ENCODE measurements at places on chromosomes 7 and 10.
A peak's percentile ranks its signal among the peaks of the same experiment; 100 is the strongest.

DNA sequence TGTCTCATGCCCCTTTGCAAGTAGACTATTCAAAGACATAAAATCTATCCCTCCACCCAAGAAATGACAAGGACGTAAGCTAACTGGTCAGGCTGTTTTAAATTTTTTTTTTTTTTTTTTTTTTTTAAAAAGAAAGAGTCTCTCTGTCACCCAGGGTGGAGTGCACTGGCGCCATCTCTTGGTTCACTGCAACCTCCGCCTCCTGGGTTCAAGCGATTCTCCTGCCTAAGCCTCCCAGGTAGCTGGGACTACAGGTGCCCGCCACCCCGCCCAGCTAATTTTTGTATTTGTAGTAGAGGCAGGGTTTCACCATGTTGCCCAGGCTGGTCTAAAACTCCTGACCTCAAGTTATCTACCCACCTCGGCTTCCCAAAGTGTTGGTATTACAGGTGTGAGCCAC lies 11.2 kb downstream of the TRA2A start:
- no peak for DNase-seq

DNA sequence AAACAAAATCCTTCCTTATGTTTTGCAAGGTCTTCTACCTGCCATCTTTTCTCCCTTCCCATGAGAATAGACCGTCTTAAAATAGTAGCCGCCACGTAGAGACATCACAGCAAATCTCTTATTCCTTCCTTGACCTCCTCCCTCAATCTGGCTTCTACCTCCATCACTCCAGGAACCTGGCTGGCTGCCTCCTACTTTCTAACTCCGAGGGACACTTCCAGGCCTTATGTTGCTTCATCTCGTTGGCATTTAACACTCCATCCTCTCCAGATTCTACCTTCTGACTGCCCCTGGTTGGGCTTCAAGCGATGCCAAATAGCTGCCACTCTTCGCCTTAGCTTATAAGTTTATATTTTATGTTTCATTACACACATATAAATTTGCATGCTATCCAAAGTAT lies 26.4 kb upstream of the CALN1 start:
- DNase-seq, result no peak

DNA sequence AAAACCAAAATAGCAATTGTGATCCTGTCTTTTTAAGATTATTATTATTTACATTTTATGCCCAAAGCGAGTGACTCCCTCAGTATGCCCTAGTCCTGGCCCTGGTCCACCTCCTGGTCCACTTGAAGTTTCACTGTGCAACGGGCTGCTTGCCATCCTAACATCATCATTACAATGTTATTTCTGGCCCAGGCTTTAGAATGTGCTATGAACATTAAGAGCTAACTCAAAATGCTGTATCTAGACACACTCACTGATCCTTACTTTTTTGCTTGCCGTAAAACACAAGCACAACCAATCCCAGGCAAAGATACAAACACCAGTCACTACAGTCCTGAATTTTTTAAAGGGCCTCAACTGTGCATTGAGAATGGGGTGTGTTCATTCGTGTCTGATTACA lies 38.4 kb downstream of the RHOBTB1 start:
- DNase-seq, result no peak

- DNase-seq, result peak; percentile 94
Measured at GRCh38 chr7:55774327-55775050, 88.1 kb downstream of the SEPTIN14 start.

DNA sequence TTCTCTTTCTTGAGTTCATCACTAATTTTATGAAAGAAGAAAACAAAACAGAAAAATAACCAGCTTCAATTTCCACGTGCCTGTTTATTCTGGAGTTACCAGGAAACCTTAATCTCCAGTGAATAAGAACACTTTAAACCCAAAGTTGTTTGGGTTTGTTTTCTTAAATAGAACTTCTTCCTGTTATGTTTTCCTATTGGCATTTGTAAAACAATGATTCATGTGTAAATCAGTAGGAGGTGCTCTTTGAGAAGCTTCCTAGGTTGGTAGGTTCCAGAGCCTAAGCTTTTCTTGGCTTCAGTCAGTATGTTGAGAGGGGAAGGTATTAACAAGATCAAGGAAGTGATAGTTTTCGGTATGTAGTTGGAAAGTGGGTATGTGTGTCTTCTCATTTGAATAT lies 119.0 kb downstream of the BICC1 start:
- no peak for DNase-seq

DNA sequence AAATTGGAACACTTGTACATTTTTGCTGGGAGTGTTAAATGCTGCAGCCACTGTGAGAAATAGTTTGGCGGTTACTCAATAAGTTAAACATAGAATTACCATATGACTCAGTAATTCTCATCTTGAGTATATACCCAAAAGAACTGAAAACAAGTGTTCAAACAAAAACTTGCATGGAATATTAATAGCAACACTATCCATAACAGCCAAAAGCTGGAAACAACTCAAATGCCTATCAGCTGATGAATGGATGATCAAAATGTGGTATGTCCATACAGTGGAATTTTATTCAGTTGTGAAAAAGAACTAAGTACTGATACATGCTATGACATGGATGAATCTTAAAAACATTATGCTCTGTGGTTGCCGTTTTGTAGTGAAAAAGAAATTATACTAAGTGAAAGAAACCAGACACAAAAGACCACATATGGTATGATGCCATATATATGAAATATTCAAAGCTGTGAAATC lies 63.0 kb upstream of the SP4 start:
- no peak for DNase-seq

DNA sequence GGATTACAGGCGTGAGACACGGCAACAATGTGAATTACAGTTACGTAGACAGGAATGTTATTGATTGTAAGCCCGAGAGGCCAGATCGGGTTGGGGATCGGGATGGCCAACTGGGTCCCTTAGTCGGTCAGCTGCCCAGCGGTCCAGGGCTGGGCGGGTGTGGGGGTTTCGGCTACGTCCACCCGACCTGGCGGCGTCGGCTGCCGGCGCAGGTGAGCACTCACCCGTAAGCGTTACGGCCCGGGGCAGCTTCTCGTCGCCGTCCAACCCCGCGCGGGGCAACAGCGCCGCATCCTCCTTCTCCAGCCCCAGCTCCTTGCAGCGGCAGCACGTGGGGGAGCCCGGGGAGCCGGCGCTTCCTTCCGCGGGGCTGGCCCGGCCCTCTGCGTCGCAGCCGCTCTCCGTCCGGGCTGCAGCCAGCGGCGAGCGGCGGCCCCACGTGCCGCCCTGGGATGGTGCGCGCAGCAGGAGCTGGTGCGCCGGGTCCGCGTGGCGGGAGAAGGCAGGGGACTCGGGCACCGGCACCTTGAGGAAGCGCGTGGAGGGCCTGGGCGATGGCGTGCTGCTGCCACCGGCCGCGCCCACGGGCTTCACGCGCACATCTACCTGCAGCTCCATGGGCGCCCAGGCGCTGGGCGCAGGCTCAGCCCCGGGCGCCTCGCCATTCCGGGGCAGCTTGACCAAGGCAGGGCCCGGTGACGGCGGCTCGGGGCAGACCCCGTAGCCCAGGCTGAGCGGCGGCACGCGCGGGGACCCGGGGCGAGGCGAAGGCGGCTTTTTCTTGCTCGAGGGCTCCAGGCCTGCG lies 609 bp downstream of the KLRG2 start:
- no peak for DNase-seq

DNA sequence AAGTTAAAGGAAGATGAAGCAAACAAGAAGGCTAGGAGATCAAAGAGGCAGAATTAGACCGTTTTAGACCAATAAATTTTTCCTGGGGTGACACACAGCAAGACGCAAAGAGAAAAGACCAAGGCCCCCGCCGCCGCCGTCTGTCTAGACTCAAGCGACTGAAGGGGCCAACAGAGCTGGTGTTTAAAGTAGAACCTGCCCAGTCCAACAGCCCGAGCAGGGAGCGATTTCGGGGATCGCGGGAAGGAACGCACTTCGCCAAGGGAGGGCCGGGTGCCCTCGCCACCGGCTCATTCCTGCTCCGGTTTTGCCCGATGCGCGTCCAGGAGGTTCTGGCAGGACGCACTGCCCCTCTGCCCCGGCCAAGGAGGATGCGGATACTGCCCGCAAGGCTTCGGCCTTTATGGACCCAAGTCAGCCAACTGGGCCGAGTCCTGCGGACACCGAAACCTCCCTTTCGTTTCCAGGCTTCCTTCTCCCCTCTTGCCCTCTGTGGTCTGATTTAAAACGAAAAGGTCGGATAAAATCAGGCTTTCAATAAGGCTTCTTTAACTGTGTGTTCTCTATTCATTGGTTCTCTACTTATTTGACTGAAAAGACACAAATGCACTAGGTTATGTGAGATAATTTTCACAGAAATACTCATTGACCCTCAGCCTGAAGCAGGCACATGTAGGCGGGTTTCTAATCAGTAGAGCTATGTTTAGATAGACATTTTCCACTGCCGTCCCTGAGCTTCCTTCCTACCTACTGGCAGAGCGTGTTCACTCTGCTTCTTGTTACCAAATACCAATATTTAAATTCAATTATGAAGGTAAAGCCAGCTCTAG lies 2.2 kb upstream of the HOXA7 start:
- no peak for DNase-seq

Data from NCI-H1105 treated with DMSO at 0.1 percent for 48 hours (cell line).